ENCODE measurements at places on chromosomes 5 and 9.

- no peak for DNase-seq
Observed at GRCh38 chr9:115022760-115023434, 92.5 kb upstream of the TNFSF8 start.

DNA sequence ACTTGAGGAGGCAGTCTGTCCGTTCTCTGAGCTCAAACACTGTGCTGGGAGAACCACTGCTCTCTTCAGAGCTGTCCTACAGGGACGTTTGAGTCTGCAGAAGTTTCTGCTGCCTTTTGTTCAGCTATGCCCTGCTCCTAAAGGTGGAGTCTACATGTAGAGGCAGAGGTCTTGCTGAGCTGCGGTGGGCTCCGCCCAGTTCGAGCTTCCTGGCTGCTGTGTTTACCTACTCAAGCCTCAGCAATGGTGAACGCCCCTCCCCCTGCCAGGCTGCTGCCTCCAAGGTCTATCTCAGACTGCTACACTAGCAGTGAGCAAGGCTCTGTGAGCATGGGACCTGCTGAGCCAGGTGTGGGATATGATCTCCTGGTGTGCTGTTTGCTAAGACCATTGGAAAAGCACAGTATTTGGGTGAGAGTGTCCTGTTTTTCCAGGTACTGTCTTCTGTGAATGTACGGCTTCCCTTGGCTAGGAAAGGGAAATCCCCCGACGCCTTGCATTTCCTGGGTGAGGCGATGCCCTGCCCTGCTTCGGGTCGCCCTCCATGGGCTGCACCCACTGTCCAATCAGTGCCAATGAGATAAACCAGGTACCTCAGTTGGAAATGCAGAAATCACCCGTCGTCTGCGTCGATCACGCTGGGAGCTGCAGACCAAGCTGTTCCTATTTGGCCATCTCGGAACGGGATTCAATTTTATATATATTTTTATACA is 58.5 kb downstream of the CNTRL start:
- peak; percentile 12 for DNase-seq

DNA sequence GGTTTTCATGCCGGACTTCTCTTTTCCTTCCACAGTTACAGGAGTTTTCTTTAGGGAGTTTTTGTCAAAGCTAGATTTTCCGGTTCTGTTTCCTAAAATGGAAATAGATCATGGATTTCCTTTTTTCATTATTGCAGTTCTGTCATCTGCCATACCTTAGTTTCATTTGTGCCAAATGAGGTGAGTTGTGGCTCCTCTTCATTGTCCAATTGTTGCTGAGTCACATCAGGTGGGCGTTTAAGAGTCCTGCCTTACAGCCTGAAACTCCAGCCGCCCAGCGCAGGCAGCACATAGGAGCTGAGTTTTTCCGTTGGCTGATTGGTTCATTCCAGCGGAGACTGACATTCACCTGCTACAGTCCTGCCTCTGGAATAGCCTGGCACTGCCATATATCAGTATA is 14.1 kb downstream of the SLC25A25 start:
- DNase-seq = no peak

DNA sequence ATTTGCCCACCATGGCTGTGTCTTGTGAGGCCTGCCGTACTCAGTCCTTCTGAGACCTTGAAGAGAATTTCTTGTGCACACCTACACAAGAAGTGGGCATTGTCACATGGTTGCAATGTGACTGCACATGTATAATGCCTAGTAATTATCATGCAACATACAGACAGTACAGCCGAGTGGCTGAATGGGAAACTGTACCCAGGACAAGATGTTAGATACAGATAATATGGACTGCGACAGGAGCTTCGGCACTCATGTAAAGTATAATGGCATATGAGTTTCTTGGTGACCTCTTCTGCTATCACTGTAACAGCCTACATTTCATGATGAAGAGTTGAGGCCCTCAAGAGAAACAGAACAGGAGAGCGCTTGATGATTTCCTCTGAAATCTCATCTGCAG is 4.8 kb upstream of the PRKACG start:
- no peak for DNase-seq

DNA sequence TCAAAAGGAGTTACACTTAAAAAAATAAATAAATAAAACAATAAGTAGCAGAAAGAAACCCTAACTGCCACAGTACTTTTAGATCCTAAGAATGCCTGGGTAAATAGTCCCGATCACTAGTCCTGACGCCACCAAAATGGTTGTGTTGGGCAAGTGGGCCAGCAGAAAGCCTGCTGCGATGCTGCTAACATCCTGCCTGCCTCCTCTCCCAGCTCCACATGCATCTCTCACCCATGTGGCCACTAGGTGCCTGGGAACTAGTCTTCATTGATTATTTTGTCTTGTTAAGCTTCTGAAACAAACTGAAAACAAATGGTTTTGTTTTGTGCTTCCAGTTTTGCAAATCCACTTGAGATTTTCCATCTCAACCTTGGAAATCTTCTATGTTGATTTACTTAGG is 54.4 kb upstream of the TRAF1 start:
- no peak for DNase-seq

DNA sequence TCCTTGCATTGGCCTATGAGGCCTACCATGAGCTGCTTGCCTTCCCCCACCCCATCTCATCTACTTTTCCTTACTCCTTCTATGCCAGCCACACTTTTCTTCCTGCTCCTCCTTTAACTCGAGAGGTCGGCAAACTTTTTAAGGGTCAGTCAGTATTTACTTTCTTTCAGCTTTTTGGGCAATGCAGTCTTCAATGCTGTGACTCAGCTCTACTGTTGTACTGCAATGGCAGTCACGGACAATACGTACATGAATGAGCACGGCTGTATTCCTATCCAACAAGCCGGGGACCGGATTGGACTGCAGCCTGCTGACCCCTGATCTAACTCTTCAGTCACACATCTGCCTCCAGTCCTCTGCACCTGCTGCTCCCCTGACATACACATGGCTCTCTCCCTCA is 602 bp upstream of the ACTL7A start:
- no peak for DNase-seq

DNA sequence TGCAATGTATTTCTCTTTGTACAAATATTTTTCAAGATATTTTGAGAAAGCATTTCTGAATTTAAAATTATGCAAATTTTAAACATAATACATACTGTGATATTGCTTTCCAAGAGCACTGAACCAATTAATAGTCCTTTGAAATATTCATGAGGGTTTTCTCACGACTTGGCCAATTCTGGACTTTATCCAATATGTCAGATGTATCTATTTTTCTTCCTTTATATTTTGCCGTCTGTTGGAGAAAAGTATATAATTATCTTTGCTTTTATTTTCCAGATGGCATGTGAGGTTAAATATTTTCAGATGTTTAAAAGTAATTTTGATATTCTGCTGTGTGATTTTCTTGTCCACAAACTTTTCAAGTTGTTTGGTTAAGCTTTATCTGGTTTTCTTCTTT is 378.9 kb downstream of the SLCO4C1 start:
- DNase-seq = no peak

DNA sequence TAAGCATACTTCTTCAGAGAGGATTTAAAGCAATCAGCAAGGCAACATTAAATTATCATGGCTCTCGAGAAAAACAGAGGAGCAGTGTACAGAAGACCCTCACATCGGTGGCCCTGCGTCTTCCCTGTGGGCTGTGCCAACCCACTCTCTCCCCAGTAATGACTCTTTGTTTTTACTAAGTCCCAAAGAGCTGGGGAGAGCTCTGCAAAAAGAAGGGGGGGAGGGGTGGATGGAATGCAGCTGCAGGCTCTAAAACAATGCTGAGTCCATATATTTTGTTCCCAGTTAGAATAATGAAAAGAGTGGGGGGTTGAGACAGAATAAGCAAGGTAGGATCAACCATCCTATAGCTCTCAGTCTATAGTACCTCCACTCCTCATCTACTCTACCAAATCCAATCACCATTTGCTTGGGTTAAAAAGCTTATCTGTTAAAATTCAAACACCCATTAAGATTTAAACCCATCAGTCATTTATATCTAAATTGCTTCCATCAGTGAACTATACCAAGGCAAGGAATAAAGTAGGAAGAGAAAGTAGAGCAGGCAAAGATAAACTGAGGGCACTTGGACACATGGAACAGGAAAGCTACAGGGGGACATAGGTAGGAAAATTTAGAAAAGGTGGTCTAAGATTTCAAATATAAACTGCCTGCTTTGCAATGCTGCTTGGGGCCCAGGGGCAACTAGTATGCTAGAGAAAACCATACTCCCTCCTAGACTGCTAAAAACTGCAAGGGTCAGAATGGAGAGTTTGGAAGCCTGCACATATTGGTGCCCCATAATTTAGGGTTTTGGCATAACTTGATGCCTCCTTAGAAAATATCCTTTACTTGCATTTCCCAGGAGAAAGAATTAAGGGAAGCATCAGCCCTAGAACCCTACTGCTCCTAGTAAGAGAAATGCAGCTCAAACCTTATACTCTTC is 20.6 kb downstream of the ELL2 start:
- no peak for DNase-seq

DNA sequence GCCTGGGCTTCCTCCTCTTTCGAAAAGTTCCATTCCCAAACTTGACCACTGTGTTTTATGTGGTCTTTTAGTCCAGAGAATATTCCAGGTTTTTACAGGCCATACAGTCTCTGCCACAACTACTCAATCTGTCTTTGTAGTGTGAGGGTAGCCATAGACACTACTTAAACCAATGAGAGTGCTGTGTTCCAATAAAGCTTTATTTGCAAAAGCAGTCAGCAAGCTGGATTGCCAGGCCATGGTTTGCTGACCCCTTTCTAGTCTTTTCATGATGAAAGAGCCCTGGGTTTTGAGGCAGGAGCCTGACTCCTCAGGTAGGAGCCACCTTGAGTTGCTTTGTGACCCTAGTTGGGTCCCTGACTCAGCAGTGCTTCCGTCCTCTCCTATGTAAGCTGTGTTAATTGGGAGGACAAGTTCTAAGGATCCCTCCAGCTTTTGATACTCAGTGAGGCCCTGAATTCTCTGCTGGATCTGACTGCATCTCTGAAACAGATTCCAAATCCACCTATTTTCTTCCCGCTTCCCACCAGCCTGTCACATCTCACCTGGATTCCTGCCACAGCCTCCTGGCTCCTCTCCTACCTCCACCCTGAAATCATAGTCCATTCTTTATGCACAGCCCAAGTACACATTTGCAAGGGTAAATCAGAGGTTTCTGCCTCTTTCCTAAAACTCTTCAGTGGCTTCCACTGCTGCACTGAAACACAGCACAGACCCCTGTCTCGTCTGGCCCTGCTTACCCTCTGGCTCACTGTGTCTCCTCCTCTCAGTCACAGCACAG is 13.5 kb downstream of the GALNT10 start:
- no peak for DNase-seq

DNA sequence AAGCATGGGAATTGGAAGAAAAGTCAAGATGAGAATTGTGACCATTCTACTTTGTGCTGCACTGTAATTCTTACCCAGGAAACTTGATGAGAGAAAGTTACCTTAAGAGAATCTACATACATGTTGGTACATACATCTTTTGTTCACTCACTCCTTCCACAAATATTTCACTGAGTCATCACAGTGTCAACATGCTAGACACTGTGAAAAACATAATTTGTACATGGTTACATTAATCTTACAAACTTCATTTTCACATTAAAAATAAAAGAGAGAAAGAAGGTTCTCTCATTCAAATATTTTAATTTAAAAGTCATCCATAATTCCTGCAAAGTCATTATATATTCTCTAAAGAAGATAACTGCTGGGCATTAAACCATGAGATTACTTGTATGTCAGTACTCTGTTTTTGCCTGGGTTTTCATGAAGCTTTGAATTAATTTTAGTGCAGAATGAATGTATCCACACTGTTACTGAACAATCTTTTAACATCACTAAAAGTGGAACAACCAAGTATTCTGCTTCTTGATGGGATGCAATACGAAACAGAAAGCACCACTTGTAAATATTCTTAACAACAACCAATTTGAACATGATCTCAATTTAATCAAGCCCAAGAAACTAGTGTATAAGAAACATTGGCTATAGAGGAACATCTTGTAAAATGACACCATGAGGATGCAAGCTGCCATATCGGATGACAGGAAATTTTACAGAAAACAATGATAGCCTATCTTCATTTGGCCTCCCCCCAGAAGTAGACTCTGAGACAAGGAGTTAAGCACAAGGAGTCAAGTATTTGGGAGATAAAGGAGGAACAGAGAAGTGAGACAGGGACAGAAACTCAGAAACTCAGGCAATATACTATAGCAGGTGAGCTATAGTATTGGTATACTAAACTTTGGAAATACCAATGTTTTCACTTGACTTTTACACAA is 28.4 kb downstream of the ERP44 start:
- DNase-seq = no peak

- no peak for DNase-seq
Observed at GRCh38 chr9:70165006-70165602, 93.7 kb upstream of the SMC5 start.

DNA sequence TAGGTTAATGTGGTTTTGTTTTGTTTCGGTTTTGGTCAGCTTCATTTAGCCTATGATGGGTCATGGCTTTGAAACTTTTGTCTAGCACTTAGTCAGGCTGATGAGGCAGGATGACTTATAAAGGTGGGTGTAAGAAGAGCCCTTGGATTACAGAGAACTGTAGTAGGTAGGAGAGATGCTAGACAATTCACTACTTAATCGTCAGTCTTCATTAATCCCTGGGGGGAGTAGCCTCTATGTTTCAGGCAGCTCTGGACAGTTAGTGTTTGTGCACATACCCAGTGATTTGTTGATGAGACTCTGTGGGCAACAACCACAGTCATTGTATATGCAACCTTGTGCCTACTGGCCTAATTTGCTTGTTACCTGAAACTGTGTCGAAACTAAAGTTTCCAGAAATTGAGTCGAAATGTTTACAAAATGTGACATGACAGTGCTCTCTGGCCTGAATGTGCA is 113.3 kb downstream of the MTREX start:
- peak; percentile 49 for DNase-seq

DNA sequence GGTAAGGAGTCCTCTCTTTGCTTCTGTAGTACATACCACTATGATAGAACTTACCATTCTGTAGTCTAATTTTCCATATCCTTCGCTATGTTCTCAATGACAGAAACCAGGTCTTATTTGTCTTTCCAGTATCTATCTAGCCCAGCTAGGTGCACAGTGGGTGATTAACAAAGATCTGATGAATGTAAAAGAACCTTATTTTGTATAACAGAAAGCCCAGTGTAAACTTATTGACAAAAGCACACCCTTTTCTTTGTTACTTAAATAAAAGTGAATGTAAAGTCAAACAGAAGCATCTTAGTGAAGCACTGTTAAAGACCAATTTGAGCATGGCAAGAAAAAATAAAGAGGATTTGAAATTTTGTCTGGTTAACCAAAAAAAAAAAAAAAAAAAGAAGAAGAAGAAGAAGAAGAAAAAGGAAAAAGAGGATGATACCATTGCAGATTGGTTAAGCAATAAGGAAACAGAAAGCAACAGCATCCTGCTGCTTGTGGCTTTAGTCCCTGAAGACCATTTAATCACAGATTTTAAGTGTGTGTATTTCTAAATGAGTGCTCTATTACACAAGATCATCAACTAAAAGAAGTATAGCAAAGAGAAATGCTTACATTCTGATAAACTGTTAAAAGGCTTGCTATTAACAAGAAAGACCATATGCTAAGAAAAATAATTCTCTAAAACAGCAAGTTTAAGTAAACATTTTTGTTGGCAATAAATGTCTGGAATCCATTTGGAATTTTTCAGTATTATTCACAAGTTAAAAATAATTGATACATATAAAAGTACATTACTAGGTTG is 21.2 kb downstream of the MEGF9 start:
- no peak for DNase-seq

- DNase-seq = no peak
Observed at GRCh38 chr5:159403906-159404681, 73.8 kb upstream of the IL12B start.

All from GM12864 (cell line).